ENCODE measurements at places on chromosomes 5 and 9.

GRCh38 chr5:139670369-139671095, 22.4 kb downstream of the CXXC5 start:
- no peak for DNase-seq

DNA sequence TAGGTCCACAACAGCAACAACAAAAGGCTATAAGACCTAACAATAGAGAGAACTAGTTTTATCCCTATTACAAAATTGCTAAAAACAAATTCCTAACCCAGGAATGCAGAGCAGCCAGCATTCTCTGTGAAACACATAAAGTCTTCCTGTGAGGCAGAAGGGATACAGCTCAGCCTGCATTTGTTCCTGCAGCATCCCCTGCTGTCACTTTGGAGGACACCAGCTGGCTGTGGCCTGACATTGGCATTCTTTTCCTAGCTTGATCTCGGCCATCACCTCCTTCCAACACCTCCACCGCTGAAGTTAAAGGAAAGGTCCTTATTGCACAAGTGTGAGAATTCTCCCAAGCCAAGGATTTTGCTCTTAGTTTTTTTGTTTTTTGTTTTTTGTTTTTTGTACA, 186.1 kb downstream of the SNCAIP start:
- no peak for DNase-seq

DNA sequence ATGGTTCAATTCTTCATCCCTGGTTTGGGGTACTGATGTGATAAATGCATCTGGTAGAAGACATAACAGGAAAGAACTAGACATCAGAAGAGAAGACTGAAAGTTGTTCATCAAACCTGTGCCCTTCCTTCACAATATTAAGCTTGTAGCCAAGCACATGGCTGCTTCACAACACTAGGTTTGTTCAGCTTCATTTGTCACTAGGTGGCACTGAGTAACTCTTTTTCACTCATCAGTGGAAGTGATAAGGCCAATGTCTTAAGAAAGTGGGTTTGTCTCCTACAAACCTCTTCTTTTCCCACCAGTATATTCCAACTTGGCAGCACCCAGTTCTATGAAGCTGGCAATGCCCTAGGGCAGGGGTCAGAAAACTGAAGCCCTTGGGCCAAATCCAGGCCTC, 26.9 kb downstream of the ZNF484 start:
- no peak for DNase-seq

DNA sequence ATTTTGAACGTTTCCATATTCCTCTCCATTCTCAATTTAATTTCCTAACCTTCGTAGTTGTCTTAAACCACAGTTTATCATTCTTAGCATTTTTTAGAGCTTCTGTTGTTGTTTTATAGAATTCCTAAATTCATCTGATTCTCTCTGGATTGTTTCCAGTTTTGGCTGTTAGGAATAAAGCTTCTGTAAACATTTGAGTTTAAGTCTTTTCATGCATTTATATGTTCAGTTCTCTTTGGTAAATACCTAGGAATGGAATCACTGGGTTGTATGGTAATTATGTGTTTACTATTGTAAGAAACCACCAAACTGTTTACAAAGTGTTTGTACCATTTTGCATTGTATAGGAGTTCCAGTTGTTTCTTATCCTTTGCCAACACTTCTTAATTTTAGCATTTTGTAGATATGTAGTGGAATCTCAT, 29.7 kb downstream of the GPR21 start:
- DNase-seq, result no peak

GRCh38 chr5:78213799-78214198, 80.7 kb downstream of the AP3B1 start:
- DNase-seq, result no peak

DNA sequence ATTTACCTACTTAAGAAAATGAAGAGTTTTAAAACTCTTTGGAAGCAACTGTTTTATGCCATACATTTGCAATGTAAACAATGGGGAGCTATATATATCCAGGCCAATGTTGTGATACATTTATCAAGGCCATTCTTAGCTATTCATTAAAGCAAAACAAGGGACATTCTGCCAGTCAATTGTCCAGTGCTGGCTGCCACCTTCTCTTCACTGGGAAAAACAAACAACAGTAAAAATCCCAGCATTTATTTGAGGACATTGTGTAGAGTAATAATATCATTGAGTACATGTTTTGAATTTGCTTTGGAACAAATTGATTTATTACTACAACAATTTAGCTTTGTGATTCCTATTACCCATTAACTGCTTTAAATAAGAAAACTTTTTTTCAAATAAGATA, 1107.4 kb downstream of the DTWD2 start:
- no peak for DNase-seq

GRCh38 chr5:8478326-8478725, 609.4 kb downstream of the MTRR start:
- DNase-seq, result no peak

DNA sequence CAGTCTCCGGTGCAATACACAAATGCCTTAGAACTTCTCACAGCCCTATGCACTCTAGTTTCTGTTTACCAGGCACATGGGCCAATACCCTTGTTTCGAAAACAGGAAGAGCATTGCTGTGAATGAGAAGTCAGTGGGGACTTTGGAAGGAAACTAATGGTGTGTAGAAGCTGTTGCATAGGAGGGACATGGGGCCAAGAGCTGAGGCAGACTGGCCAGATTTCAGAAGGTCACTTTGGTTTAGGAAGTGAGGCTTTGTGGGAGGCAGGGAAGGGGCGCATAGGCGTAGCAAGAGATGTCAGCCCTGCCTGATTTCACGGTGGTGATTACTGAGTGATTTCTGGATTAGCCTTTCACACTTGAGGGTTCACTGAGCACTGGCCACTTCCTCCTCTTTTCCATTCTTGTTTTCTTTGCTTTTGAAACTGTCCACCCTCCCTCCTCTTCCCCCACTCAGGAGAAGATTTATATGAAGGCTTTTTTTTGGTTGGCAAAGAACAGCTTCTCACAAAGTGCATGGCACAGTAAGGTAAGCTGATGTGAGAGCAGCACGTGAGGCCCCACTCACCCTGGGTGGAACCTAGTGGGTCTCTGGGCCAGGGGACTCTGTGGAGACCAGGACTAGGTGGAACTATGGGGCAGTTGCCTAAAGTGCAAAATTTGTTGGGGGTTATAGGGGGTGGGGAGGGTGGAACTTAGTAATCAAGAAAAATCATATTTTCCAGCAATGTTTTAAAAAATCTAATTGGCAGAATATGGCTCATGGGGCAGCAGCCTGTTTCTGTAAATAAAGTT, 6.1 kb upstream of the TMEM252 start:
- no peak for DNase-seq

DNA sequence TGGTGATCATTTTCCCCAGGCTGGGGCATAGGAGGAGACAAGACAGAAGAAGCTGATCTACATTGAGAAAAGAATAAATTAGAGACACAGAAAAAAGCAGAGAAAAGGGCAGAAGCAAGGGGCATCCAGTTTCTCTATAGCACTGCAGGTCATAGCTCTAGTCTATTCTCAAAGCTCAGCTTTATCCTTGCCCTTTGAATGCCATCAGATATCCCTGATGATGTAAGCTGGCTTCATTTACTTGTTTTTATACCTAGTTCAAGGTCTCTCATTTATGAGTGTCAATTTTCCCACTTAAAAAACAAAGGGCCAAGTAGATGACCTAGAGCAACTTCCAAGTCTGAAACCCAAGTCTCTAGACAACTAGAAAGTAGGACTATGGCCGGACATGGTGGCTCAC, 32.7 kb downstream of the FBXO10 start:
- DNase-seq, result no peak

DNA sequence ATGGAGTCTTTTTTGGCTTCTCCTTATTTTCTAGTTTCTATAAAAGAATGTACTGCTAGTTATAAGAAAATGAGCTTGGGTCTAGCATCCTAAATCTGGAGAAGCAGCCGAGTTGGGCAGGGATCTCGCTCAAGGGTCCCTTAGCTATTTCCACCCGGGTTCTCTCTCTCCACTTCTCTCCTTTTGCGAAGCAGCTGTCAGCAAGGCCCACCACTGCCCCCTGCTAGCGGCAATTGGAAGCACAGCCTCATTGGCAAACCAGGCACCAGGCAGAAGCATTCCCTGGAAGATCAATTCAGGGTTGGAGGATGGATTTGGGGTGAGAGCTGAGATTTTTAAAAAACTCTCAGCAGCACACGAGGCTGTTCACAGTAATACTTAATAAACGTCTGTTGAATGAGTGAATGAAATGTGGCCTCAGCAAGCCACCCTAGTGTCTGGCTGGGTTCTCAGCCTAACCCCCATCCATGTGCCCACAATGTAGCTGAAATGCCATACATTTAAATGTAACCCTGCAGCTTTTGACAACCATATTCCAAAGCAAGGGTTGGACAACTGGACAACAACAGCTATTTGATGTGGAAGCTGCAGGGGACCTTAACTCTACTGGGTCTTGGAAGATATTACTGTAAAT, 34.6 kb upstream of the TNIP1 start:
- DNase-seq, result peak; percentile 34

- DNase-seq, result no peak
Observed at GRCh38 chr5:116763987-116764866, 189.6 kb upstream of the SEMA6A start.

- no peak for DNase-seq
Observed at GRCh38 chr5:110665184-110665726, 61.2 kb downstream of the TMEM232 start.

DNA sequence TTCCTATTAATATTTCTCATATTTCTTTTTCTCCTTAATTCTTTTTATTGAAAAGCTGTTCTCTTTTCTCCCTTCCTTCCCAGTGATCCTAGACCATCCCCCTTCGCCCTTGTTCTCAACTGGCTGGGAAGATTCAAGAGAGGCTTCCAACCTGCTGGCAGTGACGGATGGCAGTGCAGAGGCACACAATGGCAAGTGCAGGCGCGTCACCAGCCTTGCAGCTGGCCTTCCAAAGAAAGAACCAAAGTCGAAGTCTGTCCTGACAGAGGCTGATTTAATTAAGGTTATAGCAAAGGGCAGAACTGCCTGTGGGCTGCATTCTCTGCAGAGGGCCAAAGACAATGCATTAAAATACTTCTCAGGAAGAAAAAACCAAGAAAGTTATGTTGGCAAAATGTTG, 7.4 kb downstream of the CEMIP2 start:
- no peak for DNase-seq

DNA sequence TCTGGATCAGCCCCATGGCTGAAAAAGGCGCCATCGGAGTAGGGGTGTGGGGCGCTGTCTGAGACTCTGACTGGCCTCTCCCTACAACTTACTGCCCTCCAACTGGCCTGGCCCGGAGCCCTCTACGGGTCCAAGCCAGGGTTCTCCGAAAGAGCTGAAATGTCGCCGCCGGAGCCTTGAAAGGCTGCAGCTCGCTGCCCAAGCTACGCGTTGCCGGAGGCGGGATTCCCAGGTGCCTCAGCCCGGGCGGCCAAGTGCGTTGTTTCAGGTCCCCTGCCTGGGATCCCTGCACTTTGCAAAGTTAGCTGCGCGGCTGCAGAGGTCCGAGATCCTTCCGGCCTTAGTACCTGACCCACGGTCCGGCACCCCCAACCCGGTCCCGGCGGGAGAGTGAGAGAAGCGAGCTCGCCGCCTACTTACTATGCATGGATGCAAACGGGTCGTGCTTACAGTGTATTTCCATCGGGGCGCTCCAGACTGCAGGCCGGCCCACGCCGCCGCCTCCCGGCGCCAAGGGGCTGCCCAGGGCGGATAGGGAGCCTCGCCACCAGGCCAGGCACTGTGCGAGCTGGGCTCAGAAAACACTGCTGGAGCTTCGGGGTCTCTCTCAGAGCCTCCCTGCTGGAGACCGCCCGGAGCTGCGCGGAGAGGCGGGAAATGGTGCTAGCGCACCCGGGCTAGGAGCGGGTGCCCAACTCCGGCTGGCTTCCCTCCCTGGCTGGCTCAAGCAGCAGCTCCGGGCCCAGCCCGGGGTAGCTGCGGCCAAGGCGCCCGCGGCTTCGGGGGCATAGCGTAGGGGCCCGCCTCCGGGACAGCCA, 7.7 kb downstream of the PAX5 start:
- no peak for DNase-seq

DNA sequence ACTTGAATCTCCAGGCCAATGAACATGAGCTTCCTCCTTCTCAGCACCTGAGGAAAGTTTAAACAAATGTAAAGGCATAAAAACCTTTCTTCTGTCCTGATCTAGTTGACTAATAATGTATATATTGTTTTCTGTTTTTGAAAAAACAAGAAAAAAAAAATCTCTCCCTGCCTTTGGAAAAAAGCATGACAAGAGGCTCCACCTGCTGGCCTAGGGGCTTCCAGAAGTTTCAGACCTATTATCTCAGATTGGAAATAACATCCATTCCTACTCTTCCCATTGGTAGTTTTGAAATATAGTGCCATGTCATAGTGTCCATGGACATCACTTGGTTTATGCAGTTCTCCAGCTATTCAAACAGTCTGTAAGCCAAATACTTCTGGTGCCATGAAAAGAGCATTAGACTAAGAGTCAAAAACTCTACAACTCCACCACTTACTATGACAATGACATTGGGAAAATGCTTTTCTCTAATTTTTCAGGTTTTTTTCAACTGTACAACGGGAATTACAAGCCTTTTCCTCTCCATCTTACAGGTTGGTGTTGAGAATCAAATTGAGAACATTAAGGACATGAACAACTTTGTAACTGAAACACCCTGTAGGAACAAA, 409.6 kb upstream of the MPDZ start:
- no peak for DNase-seq

DNA sequence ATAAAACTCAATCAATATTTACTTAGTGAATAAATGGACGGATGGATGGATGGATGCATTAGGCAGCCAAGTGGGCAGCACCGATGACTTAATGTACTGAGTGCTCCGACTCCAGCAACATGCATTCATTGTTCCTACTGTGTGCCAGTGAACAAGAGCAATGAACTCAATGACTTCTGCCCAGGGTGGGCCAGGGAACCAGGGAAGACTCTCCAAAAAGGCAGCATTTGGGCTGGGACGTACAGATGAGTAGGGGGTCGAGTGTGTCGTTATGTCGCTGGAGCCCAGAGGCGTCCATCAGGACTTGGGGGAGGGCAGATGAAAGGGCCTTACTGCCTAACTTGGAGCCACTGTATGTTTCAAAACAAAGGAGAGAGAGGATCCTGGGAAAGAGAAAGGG, 126.4 kb downstream of the KCNIP1 start:
- no peak for DNase-seq

- DNase-seq, result no peak
Observed at GRCh38 chr5:124747791-124748686, 1.6 kb upstream of the ZNF608 start.

- DNase-seq, result no peak
Observed at GRCh38 chr9:138020120-138020794, 142.7 kb downstream of the CACNA1B start.

- DNase-seq, result no peak
Observed at GRCh38 chr9:33166231-33167083, 679 bp downstream of the B4GALT1 start.

GRCh38 chr5:8949908-8950307, 596.0 kb downstream of the SEMA5A start:
- DNase-seq, result no peak

DNA sequence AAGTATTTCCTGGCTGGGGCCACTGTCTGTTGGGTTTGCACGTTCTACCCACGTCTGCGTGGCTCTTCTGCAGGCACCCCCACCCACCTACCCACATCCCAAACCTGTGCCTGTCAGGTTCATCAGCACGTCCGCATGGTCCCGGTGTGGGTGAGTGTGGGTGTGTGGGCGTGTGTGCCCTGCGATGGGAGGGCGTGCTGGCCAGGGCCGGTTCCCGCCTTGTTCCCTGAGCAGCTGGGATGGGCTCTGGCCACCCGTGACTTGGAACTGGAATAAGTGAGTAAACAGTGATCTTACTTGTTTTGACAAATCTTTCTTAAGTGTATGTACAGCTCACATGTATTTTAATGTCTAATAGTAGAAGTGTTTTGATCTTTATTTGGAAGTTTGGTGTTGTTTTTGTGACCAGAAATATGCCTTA, 20.4 kb downstream of the ERGIC1 start:
- no peak for DNase-seq

Measured in stimulated activated CD4-positive, alpha-beta T cell treated with anti-CD3 and anti-CD28 coated beads, Interleukin-1b, Interleukin-23, amount 100 ng/mL, for 1 hour (primary cell).